ENCODE measurements at places on chromosomes 6 and 20.

DNA sequence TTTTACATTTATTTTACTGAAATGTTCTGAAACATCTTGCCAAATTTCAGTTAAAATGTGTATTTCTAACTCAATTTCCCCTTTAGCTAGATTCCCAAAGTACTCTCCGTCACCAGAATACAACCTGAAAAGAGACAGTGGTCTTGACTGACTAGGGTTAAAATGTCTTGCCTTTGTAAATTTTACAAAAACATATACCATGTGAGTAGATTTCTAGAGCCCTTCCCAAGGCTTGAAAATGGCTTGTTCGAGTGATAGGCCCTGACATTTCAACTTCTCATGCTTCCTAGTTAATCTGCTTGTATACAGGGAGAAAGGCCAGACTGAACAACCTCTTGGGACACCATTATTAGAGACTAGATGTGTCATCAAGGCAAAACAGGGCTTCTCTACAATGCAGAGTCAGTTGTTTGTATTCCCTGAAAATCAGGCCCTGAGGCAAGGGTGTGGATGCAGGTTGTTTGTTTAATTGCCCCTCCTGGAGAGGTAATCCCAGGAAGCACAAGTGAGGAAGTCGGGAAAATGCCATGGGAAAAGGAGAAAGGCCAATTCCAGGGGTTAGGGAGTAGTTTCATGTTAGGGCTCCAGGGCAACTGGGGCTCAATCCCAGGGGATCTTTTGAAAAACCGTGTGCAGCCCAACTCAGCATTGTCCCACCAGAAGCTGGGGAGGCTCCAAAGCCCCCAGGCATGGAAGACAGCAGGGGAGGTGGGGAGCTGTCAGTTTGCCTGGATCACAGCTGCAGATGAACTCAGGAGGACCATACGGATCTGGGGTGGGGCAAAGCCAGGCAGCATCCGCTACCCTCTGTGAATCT, 11.6 kb upstream of the TFB1M start:
- no peak for DNase-seq

DNA sequence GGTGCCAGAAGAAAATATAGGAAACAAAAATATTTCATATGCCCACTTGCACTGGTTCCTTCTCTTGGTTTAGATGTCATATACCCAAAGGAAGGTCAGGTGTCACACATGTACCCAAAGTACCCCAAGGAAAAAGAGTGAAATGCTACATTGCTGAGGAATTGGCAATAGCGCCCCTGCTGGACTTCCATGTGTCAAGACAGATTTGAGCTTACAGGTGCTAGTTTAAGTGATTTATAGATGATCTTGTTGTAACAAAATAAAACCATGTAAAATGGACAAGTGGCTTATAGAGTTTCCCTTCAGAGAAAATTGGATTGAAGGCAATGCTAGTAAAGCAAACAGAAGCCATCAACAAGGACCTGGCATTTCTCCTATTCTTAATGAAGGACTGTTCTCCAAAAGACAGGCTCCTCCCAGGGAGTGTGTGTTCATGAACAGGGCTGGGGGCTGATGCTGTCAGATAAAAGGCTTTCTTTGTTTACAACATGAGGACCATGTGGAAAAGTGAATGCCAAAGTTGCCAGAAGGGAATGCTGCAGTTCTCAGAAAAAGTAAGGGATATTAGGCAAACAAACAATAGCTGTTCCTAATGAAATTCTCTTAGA, 64.3 kb upstream of the PAK5 start:
- DNase-seq = peak; percentile 14

DNA sequence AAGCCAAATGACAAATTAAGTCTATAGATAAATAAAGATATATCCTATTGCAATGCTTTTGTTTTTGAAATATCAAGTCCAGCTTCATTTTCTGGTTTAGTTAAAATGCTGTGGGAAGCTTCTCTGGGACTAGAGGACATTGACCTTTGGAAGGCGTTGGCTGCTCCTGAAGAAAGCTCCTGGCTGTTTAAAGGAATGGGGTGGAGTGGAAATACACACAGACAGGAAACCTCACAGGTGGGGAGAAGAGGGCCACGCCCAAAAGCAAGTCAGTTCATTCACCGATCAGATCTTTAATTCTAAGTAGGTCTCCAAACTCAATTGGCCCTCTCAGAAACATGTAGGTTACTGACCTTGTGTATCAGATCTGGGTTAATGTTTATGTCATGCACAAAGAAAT, 59.6 kb downstream of the SPTLC3 start:
- DNase-seq = no peak

GRCh38 chr20:32507998-32508774, 76.9 kb downstream of the NOL4L start:
- no peak for DNase-seq

DNA sequence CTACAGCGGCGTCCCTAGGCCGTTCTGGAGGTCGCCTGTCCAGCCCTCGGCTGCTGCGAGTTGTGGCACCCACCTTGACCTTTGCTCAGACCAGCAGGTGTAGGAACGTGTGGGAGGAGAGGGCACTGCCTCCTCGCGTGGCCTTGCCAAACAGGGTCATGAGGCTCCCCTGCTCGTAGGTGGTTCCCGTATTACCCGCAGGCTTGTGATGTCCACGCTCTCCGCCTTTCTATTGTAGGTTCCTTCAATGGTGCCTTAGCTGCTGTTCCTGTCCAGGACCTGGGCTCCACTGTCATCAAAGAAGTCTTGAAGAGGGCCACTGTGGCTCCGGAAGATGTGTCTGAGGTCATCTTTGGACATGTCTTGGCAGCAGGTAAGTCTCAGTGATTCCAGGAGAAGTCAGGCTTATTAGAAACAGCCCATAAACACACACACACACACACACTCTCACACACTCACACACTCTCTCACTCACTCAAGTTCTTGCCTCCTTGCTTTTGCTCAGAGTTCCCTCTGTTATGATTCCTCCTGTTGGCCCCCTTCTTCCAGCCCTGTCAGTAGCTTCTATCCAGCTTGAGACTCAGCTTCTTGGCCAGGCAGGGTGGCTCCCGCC, 942 bp downstream of the ACAT2 start:
- peak; percentile 70 for DNase-seq

- no peak for DNase-seq
Observed at GRCh38 chr20:43681991-43682410, 15.1 kb downstream of the MYBL2 start.

DNA sequence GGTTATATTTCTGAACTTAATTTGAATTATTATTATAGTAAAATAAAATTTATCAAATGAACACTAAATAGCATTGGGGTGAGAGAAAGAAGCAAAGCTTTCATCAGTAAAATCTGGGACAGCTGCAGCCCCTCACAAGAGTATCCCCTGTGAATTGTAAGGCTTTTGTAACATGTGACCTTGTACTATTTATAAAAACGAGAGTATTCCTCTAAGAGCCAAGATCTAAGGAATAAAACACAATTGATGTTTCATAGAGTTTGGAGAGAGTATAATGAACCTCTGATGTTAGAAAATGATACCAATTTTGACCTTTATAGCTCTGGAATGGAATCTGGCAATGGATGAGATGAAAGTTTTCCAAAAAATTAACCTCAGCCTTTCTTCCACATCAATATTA, 617.2 kb upstream of the ID4 start:
- no peak for DNase-seq

- DNase-seq = no peak
Observed at GRCh38 chr6:118134736-118135135, 227.7 kb downstream of the SLC35F1 start.

DNA sequence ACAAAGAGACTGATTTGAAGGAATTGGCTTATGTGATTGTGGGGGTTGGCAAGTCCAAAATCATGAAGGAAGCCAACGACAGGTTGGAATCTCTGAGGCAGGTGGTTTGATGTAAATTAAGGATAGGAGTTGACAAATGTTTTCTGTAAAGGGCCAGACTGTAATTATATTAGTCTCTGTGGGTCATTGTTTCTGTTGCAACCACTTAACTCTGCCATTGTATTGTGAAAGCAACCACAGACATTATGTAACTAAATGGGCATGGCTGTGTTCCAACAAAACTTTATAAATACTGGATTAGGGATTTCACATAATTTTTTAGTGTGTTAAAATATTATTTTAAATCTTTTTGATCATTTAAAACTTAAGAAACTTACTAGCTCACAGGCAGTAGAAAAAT, 199.2 kb upstream of the MYLIP start:
- DNase-seq = peak; percentile 64

DNA sequence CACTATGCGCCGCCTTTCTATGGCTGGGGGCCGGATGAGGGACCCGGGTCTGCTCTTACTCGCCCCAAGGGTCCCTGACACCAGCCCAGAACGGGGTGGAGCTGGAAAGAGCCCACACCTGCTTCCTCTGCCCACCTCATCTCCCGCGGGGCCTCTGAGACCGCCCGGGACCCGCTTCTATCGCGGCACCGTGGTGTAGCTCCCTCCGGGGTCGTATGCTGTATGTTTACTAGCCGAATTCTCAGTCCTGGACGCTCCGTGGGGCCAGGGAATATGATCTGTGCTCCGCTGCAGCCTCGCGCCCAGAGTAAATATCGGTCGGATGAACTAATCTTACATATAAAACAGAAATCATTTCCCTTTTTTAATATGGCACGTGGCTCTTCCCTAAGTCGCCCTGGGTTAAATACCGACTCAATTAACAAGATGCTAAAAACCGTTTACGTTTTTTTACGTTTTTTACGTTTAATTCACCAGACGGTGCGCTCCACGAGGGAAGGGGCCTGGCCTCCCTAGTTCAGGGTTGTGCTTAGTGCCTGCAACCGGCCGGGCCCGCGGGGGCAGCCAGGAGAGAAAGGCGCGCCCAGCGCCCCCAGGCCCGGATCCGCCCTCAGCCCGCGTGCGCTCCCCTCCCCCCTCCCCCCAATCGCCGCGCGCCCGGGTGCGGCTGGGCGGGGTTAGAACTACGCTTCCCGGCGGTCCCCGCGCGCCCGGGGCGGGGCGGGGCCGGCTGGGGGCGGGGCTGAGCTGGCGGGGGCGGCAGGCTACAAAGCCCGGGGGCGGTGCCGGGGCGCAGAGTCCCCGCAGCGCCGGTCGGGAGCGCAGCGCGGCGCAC, at the start of gene RBM38:
TSS of gene RBM38 (plus strand) at position 793 of the 835 bp plus-strand sequence. CDS start 186 bp downstream, outside the sequence.
- DNase-seq = peak; percentile 89

GRCh38 chr6:158962371-158962770, 37.6 kb downstream of the RSPH3 start:
- no peak for DNase-seq

- no peak for DNase-seq
Observed at GRCh38 chr20:50602432-50603088, 88.8 kb downstream of the RIPOR3 start.

DNA sequence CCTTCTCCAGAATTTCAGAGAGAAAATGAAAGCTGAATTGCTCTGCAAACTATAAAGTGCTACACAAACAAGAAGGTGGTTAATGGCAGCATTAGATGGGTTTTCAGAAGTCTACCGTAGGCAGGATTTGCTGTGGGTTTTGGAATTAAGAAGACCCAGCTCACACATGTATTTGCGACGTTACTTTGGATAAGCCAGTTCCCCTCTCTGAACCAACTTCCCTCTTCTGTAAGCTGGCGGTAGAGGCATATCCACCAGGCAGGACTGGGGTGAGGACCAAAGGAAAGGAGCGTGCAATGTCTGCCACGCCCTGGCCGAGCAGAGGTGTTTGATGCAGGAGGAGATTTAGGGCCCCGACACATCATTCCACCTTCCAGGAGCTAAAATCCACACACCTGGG, 6.9 kb downstream of the RSPO4 start:
- peak; percentile 12 for DNase-seq

GRCh38 chr6:138912308-138912707, 75.7 kb downstream of the REPS1 start:
- DNase-seq = peak; percentile 1

DNA sequence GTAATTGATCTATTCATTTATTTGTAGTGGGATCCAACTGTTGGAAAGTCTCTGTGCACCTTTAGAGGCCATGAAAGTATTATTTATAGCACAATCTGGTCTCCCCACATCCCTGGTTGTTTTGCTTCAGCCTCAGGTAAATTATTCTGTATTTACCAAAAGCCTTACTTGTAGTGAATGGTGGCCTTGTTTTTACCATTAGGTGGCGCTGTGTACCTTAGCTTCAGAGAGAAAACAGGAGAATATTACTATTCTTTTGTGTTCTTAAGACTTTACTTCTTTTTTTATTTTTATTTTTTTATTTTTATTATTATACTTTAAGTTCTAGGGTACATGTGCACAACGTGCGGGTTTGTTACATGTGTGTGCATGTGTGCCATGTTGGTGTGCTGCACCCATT, 23.7 kb downstream of the PEX7 start:
- DNase-seq = peak; percentile 65

DNA sequence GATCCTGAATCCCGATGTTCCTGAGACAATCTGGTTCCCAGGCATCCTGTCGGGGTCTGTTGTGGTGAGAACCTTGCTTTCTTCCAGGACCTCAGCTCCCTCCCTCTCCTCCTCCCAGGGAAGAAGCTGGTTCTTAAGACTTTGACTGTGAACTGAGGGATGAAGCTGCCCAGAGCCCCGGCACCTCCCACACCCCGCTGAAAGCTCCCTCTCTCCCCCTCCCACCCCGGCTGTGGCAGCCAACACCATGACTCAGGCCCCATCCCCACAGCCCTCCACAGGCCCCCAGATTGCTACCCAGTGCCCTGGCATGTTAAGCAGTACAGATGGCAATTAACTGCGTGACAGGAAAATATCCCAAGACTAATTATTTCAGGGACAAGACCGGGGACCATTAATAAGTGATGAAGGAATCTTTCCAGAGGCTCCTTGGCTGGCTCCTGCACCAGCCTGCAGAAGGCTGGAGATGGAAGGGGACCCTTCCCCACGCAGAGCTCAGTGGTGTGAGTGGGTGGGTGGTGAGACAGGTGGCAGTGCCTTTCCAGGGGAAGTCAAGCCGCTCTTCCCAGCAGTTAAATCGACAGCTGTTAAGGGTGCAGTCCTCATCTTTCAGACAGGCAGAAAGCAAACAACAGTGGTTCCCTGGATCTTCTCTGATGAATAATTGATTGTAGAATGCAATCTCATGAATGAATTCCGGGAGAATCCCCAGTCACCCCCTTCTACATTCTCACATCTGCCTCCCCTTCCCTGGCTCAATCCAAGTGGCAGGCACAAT, 237.9 kb downstream of the LRFN2 start:
- DNase-seq = no peak

- peak; percentile 28 for DNase-seq
Observed at GRCh38 chr6:99014061-99014460, 66.3 kb upstream of the FBXL4 start.

DNA sequence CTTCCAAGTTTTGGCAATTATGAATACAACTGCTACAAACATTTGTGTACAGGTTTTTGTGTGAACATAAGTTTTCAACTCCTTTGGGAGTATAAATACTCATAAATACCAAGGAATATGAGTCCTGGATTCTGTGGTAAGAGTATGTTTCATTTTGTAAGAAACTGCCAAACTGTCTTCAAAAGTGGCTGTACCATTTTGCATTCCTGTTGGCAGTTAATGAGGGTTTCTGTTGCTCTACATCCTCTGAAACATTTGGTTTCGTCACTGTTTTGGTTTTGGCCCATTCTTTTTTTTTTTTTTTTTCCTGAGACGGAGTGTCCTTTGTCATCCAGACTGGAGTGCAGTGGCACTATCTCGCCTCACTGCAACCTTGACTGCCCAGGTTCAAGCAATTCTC, 8.5 kb downstream of the AP5S1 start:
- no peak for DNase-seq

- DNase-seq = no peak
Observed at GRCh38 chr20:21183722-21184121, 57.8 kb downstream of the KIZ start.
